GM04504 (cell line): ENCODE measurements at places on chromosomes 7 and 10.

DNA sequence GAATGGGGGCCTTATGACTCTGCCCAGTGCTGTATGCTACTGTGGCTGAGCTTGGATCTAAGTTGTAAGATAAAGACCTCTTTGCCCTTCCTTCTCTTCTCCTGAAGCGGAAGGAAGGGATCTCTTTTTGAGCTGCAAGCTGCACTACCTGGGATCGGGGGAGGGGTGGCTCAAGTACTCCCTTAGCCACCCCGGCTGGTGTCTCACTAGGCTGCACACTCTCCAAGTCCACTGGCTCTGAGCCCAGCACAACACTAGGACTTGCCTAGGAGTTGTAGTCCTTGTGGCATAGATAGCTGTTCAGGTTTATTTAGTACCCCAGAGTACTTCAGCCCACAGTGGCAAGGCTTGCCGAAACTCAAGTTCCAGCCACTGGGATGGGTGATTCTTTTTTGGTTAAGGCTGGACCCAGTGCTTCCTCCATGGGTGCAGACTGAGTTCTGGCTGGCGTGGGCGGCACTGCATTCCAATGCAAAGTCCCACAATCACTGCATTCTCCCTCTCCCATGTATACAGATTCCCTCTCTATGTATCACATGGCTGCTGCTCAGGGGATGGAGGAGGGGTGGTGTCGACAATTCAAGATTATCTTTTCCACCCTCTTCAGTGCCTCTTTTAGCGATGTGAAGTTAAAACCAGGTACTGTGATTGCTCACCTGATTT, 76.2 kb upstream of the SLC25A13 start:
- DNase-seq: no peak

DNA sequence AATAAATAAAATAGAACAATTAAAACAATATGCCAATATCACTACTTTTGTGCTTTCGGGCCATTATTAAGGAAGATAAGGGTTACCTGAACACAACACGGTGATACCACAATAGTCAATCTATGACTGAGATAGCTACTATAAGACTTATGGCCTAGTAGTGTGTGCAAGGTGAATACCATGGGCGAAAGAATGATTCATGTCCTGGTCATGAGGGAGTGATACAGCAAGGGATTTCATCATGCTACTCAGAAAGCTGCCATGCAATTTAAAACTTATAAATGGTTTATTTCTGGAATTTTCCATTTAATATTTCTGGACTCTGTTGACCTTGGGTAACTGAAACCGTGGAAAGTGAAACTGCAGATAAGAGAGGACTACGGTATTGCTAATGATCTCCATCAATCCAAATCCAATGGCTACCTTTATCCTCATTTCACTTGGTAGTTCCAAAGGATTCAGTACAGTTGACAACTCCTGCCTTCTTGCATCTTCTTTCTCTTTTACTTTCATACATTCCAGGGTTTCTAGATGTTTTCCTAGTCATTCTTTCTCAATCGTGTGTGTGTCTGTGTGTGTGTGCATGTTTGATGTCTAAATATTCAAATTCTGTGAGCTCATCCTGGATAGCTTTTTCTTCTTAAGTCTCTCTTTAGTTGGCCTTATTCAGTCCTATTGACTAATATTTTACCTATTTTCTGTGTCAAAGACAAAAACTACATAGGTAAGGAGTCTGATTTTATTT, 100.5 kb upstream of the MAGI2 start:
- peak; percentile 3 for DNase-seq

DNA sequence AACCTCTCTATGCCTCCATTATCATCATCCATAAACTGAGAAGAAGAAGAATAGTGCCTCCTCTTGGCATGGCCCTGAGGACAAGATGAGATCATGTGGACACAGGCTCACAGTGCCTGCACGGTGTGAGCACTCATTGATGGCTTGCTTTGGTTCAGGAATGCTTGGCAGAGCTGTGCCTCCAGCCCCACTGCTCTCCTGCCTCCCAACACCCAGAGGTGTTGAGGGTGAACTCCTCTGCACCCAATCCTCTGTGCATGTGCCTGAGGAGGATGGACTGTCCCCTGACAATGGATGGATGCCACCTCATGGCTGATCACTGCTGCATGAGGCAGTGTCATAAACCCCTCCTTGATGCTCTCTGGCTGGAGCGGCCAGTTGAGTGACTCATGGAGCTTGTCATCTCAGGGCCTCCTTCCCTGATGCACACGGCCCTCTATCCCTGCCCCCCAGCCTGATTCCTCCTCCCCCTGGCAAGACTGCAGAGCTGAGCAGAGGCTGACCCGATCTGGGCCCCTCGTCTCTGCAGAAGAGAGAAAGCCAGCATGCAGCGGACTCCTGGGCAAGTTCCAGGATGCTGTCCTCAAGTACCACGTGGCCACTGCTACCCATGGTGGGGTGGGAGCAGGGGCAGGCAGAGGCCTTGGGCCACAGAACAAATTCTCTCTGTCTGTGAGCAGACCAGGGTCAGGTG, 136.3 kb downstream of the KCNMA1 start:
- peak; percentile 83 for DNase-seq

DNA sequence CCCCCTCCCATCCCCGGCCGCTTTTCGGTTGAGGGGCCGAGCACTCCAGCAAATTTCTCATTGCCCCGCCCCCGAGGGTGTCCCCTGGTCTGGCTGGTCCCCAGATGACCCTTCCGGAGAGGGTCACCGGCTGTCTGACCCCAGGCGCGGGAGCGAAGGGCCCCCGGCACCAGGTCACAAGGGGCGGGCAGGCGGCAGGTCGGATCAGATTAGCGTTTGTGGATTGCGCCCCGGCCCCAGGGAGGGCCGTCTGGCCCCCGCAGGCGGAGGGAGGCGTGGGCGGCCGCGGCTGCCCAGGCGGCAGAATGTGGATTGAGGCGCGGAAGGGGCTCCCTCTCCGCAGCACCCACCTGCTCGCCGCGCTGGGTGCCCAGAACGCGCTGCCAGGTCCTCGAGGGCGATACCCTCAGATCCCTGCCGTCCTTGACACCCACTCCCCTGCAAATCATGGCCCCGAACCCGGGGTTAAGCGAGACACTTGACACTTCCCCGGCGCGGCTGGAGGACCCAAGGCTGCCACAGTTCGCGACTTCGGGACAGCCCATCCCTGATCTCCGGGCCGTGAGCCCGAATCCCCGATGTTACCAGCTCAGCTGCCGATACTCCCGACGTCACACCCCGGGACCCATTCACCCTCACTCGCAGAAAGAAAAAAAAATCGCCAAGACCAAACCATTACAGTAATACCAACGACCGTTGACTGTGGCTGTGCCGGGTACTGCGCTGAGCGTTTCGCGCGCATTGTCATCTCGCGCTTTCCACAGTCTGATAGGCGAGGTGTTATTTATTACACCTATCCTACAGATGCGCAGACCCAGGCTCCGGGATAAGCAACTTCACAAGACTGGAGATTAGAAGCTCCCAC, 953 bp downstream of the NODAL start:
- no peak for DNase-seq

- DNase-seq: peak; percentile 64
These were observed 35.6 kb downstream of the PITRM1 start for GRCh38 chr10:3136763-3137611.

DNA sequence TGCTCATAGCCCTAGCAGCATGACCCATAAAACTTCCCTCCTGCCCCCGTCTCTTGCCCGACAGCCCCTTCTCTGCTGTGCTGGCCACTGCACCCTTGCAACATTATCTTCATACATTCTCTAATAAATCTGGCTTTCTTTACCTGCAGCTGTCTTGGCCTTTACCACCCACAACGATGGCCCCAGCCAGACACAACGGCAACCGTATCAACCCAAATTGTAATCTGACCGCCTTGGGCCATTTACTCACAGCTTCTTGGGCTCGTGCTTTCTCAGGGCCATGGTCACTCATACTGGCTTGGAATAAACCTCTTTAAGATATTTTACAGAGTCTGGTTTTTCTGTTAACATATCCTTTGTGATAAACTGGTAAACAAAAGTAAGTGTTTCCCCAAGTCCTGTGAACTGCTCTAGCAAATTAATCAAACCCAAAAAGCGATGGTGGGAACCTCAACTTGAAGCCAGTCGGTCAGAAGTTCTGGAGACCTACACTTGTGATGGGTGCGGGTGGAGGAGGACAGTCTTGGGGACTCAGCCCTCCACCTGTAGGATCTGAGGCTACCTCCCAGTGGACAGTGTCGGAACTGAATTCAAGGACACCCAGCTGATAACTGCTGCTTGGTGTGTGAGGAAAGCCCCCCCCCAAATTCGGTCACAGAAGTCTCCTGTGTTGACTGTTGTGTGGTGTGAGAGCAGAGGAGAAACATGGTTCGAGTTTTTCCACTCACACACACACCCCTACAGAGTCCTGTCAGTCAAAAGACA, 87.6 kb upstream of the ATP6V0A4 start:
- DNase-seq: no peak

- DNase-seq: peak; percentile 13
These were observed 54.1 kb downstream of the HSPA12A start for GRCh38 chr10:116688241-116688711.

- DNase-seq: no peak
These were observed 8.8 kb downstream of the PDGFA start for GRCh38 chr7:510782-511281.

DNA sequence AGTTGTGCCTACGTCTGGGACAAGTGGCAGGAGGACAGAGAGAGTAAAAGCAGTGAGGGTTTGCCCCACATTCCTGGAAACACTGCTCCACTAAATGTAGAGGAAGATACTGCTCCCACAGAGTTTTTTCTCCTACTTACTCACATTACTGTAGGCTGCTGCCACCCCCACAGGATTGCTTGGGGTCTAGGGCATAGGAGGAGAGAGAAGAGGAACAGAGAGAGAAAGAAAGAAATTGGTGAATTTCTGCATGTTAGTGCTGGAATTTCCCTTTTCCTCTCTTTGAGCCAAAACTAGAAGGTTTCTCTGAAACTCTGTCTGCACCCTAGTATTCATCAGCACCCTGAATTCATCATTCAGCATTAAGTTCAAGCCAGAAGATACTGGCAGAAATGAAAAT, 397.9 kb downstream of the INHBA start:
- DNase-seq: no peak

- DNase-seq: no peak
These were observed 87.4 kb downstream of the ELAPOR2 start for GRCh38 chr7:86972072-86972471.

DNA sequence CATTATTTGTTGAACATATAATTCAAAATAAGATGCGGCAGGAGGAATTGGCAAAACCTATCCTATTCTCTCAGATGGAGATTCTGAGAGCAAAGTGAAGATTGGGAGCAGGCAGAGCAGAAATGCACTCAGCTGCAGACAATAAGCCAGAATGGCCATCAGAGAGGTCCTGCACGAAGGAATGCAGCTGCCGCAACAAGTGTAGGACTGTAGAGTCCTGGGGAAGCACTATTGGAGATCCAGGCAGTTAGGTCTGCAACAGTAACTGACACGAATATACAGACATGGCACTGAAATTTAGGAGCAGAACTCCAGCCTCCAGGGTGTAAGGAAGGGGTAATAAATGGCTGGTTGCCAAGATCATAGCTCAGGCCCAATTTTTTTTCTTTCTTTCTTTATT, 10.4 kb upstream of the COL1A2 start:
- no peak for DNase-seq

DNA sequence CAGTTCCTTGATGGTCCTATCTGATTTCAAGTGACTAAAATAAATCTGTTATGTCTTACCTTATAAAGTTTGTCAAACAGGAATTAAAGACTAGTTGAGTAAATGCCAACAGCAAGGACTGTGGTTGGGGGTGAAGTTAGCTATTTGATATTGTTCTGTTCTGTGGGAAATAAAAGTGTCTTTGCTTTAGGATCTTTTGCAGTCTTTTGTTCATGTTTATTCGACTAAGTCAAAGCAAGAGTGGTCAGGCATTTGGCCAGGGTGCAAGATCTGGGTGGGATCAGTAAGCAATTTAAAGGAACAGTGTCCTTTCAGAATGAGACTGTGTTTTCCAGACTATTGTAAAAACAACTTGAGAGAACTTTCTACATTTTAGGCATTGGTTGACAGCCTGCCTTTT, at the start of gene COL28A1:
TSS of gene COL28A1 (minus strand) at position 183 of the 400 bp plus-strand sequence. CDS start 2,998 bp downstream, outside the sequence.
- no peak for DNase-seq

- DNase-seq: no peak
These were observed 40.1 kb downstream of the KCNH2 start for GRCh38 chr7:150937848-150938561.

DNA sequence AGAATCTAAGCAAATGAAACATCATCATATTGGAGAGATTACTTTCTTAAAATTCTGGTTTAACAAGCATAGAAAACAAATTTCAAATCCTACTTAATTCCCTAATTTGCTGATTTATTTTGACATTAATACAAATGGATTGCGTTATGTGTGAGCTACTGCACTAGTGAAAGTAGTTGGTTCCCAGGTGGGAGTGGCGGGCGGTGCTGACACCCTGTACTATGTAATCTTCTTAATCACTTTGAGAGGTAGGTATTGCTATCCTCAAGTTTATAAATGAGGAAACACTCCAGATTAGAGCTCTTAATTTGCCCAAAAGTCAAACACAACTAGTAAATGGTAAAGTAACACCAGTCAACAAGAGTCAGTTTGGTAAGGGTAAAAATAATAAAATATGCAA, 131.1 kb downstream of the ELAPOR2 start:
- DNase-seq: no peak

DNA sequence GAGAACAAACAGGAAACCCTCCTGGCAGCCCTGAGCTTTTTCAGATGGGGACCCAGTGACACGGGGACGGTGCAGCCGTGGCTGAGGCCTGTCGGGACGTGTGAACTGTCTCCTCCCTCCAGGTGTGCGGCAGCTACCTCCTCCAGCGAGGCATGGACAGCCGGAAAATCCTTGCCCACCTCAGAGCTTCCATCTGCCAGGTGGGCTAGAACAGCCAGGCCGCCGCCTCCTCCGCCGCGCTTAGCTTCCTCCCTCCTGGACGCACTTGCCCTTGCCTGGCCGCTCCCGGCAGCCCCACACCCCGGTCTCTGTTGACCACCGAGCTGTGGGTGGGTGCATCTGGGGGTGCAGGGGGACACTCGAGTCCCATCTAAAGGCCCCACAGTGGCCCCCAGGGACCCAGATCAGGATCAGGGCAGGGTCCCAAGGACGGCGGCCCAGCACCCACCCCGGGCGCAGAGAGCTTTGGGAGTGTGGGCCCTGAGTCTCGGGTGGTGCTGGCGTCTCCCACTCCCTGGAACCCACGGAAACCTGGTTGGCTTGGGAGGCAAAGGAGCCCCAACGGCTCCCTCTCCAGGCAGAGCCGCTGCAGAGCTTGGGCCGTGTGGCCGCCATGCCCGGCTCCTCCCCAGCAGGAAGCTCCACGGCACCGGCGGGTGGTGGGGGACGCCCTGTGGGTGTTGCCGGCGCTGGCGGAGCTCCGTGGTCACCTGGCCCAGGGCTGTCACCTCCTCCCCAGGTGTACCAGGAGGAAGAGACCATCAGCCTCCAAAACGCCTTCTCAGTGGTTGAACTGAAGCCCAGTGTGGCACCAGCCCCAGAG, 32.9 kb upstream of the UTF1 start:
- no peak for DNase-seq
